ENCODE measurements at places on chromosomes 2 and 18. TPM values are rescaled to one million over a fixed set of nuclear protein-coding genes. Genes with fewer than 3 reads are reported as not detected.

DNA sequence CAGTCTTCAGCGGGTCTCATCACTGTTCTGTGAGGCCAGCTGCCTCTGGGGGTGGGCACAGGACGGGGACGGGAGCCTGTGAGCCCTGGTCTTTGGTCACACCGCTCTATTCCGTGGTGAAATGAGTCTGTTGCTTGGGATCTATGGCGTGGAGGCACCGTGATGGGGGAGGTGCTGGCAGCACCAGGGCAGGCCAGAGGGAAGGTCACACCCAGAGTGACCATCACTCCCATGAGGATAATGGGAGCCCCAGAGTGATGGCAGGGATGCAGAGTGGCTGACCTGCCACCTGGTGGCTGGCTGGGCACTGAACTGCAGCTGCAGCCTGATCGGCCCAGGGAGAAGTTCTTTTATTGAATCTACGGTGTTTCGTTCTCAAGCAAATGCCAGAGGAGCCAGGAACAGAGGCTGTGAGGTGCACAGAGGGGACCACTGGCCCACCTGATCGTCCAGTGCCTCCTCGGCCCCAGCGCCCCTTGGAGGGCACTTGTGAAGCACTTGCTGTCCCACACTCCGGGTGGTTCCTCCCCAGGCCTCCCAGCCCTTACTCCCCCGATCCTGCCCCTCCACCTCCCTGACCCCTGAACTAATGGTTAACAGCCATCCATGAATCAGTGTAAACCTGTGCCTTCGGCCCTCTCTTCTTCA is 17.9 kb downstream of the KCNIP3 start:
- peaks cover 14% of the 10 kb centered on the region for H3K4me1 ChIP-seq
- H3K27ac ChIP-seq, result no peak overlapping the region
- DNase-seq, result no peak
- no peak overlapping the region for H3K4me3 ChIP-seq
- no peaks in the 10 kb centered on the region for H3K27me3 ChIP-seq
- no peaks in the 10 kb centered on the region for H3K36me3 ChIP-seq

ZC3H6 gene
- 10.6 TPM for total RNA-seq

DNA sequence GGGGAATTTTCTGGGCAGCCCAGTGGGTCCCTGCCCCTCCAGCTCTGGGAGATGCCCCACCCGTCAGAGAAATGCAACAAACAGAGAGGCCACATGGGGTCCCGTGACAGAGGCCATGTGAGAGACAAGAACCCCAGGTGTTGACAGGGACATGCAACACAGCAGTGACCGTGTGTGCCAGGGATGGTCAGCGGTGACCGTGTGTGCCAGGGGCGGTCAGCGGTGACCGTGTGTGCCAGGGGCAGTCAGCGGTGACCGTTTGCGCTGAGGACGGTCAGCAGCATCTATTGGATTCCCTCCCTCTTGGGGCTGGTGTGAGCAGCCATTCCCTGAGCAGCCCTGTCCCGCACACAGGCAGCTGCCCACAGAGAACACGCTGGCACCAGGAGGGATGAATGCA is 146.6 kb upstream of the OTOS start:
- DNase-seq, result no peak
- H3K36me3 ChIP-seq, result no peaks in the 10 kb centered on the region
- no peaks in the 10 kb centered on the region for H3K27me3 ChIP-seq
- no peak overlapping the region for H3K4me3 ChIP-seq
- no peak overlapping the region for H3K27ac ChIP-seq

DNA sequence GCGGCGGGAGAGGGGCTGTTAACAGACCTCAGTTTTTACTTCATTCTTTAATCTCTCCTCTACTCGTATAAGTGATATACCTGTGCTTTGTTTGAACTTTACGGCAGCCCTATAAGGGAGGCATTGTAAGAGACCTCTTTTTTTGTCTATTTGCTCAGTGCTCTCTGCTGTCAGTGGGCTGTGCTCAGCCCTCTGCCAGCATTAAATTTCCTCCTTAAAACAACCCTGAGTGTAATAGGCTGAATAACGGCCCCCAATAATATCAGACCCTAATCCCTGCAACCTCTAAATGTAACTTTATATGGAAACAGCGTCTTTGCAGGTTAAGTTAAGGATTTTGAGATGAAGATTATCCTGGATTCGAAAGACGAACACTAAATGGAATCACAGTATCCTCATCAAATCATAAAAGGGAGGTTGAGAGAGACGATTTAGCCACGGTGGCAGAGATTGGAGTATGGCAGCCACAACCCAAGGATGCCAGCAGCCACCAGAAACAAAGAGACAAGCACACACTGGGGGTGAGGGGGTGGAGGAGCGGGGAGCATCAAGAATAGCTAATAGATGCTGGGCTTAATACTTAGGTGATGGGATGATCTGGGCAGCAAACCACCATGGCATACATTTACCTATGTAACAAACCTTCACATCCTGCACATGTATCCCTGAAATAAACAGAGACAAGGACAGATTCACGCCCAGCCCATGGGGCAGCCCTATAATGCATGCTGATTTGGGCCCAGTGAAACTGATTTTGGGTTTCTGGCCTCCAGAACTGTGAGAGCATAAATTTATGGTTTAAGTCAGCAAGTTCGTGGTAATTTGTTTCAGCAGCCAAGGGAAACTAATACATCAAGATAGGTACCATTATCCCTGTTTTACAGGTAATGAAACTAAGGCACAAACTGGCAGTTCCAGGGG is 894 bp upstream of the FARSB start:
- no peaks in the 10 kb centered on the region for H3K36me3 ChIP-seq
- DNase-seq, result no peak
- no peak overlapping the region for H3K27ac ChIP-seq
- no peaks in the 10 kb centered on the region for H3K27me3 ChIP-seq
- H3K4me1 ChIP-seq, result peaks cover 18% of the 10 kb centered on the region
- peak overlapping the region; percentile 88 for H3K4me3 ChIP-seq

GRCh38 chr2:43224571-43225092 is 1.8 kb downstream of the ZFP36L2 start:
- peak overlapping the region; percentile 99 for H3K27ac ChIP-seq
- peaks cover 29% of the 10 kb centered on the region for H3K36me3 ChIP-seq
- H3K4me3 ChIP-seq, result peak overlapping the region; percentile 88

LYG1 gene
- not detected for total RNA-seq

GRCh38 chr2:137367361-137367760 is 596.9 kb upstream of the HNMT start:
- H3K27ac ChIP-seq, result no peak overlapping the region
- H3K4me1 ChIP-seq, result no peaks in the 10 kb centered on the region
- DNase-seq, result no peak
- H3K27me3 ChIP-seq, result no peaks in the 10 kb centered on the region
- no peaks in the 10 kb centered on the region for H3K36me3 ChIP-seq
- no peak overlapping the region for H3K4me3 ChIP-seq

GRCh38 chr2:168599738-168600137 is 143.7 kb downstream of the CERS6 start:
- H3K4me3 ChIP-seq, result no peak overlapping the region
- DNase-seq, result no peak
- no peaks in the 10 kb centered on the region for H3K36me3 ChIP-seq
- H3K27ac ChIP-seq, result no peak overlapping the region
- H3K27me3 ChIP-seq, result no peaks in the 10 kb centered on the region
- no peaks in the 10 kb centered on the region for H3K4me1 ChIP-seq

GRCh38 chr2:187554011-187554703 is at the start of gene TFPI:
TFPI (minus strand) TSS chr2:187554435; CDS start chr2:187503768, 50,667 bp downstream.
- H3K27ac ChIP-seq, result peak within 1 kb of the TSS; percentile 58
- H3K27me3 ChIP-seq, result no peaks in the 10 kb centered on the region
- no peak for DNase-seq
- H3K4me3 ChIP-seq, result peak within 1 kb of the TSS; percentile 71

DNA sequence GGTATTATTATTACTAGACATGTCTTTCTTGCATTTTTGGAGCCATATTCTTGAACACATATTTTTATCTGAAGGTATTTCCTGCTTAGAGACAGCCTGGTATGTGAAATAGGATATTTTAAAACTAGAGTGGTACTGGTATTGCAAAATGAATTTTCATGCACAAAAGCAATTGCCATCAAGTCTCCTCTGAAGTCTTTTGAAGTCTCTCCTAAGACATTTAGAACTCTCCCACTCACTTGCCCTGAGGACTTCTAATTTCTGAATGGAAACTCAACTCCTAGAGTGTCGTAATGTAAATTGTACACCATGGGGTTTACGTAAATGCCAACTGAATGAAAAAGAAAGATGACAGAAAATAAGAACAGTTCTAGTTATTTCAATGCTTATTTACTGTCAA is 967.0 kb downstream of the DCDC2C start:
- H3K27me3 ChIP-seq, result no peaks in the 10 kb centered on the region
- H3K36me3 ChIP-seq, result no peaks in the 10 kb centered on the region
- H3K4me1 ChIP-seq, result no peaks in the 10 kb centered on the region
- H3K27ac ChIP-seq, result no peak overlapping the region
- no peak for DNase-seq

OTOS gene
- total RNA-seq, result not detected

HAAO gene
- 33.7 TPM for total RNA-seq

RND3 gene
- total RNA-seq, result 27.9 TPM

ZC3H8 gene
- total RNA-seq, result 2.4 TPM

ARHGAP28 gene
- total RNA-seq, result 1.8 TPM

- H3K27ac ChIP-seq, result no peak overlapping the region
- peaks cover 4% of the 10 kb centered on the region for H3K27me3 ChIP-seq
- no peaks in the 10 kb centered on the region for H3K4me1 ChIP-seq
- no peak for DNase-seq
- no peak overlapping the region for H3K4me3 ChIP-seq
These were observed 208.5 kb downstream of the SH3BP4 start for GRCh38 chr2:235160281-235160810.

DNA sequence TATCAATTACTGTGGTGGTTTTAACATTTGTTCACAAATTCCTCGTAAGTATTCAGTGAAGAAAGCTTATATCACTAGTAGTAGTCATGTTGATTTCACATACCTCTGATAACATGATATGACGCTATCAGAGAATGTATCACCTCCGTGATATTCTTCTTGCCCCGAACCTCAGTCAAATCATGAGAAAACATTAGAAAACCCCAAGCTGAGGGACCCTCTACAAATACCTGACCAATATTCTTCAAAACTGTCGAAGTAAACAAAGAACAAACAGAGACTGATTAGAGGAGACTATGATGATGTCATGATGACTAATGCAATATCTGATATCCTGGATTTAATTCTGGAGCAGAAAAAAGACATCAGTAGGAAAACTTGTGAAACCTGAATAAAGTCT is 85.6 kb upstream of the SPOPL start:
- DNase-seq, result no peak
- no peaks in the 10 kb centered on the region for H3K27me3 ChIP-seq
- H3K4me3 ChIP-seq, result no peak overlapping the region
- no peaks in the 10 kb centered on the region for H3K36me3 ChIP-seq
- no peak overlapping the region for H3K27ac ChIP-seq
- no peaks in the 10 kb centered on the region for H3K4me1 ChIP-seq

DNA sequence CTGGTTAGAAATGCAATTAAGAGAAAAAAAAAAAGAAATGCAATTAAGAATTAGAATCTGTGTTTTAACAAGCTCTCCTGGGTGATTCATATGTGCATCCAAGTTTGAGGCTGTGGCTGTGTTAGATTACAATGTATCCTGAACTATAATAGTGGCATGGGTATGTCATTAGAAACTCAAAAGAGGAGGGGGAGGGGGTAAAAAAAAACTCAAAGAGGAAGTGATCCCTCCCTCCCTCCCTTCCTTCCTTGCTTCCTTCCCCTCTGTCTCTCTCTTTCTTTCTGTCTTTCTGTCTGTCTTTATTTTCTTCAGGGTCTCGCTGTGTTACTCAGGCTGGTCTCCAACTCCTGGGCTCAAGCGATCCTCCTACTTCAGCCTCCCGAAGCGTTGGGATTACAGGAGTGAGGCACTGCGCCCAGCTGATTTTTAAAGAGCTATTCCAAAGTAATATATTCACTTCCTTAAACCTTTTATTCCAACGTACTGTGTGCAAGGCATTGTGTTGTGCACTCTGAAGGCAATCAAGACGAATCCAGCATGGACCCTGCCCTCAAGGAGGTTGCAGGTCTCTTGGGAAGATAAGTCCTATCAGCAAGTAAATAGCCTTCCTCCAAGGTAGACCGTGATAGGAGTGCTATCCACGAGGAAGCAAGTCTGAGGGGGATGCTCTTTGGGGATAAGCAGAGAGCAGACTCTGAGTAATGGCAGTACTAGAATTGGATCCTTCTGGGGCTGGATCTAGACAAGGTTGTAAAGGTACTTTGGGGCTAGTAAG is 35.9 kb upstream of the MCFD2 start:
- DNase-seq, result no peak
- peaks cover 16% of the 10 kb centered on the region for H3K36me3 ChIP-seq
- peaks cover 51% of the 10 kb centered on the region for H3K4me1 ChIP-seq
- no peak overlapping the region for H3K27ac ChIP-seq

GRCh38 chr2:106127282-106127771 is 66.8 kb downstream of the UXS1 start:
- no peaks in the 10 kb centered on the region for H3K4me1 ChIP-seq
- H3K27ac ChIP-seq, result no peak overlapping the region
- no peak for DNase-seq
- H3K4me3 ChIP-seq, result no peak overlapping the region

DNA sequence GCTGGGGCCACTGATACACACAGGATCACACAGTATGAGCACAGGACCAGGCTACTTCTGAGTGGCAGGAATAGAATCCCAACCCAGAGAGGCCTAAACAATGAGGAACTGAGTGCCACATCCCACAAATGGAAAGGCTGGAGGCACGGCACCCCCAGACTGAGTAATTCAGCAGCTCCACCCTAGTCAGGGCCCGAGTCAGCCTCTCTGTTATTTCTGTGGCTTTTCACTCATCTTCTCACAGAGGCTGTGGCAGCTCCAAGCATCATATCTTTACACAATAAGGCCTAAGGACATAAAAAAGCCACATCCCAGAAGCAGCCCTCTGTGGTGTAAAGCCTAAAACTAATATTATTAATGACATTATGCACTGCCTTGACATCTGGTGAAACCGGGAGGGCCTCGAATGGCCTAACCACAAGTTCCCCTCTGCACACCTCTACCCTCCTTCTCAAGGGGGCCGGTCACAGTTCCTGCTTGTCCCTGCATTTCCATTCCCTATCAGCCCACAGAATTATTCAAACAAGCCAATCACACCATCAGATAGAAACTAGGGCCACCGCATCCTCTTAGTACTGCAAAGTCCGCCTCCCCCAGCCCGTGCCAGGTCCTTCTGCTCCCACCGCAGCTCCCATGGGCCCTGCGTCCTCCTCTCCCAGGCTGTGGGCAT is 12.5 kb upstream of the MAL start:
- no peak overlapping the region for H3K4me3 ChIP-seq
- H3K27me3 ChIP-seq, result no peaks in the 10 kb centered on the region
- DNase-seq, result no peak
- H3K4me1 ChIP-seq, result no peaks in the 10 kb centered on the region
- no peaks in the 10 kb centered on the region for H3K36me3 ChIP-seq

DNA sequence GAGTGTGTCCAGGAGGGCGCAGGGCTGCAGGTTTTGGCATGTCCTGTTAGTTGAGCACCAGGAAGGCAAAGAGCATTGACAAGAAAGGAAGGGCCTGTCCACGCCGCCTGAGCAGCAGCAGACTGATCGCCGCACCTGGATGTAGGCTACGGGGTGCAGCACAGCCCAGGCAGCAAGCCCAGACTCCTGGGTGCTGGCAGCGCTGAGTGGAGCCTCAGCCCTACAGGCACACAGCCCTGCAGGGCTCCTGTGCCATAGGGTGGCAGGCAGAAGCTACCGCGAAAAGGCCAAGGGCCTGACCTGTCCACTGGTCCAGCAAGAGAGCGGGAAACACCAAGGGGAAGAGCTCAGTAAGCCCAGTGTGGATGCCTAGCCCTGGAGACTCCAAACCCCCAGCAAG is 198.0 kb downstream of the HDAC4 start:
- H3K4me1 ChIP-seq, result peaks cover 18% of the 10 kb centered on the region
- no peak overlapping the region for H3K27ac ChIP-seq
- H3K36me3 ChIP-seq, result peaks cover 3% of the 10 kb centered on the region

- no peak overlapping the region for H3K27ac ChIP-seq
- H3K4me3 ChIP-seq, result no peak overlapping the region
These were observed 86.3 kb upstream of the LGALSL start for GRCh38 chr2:64367444-64368232.

All from thoracic aorta (tissue), 2 donors.